Activated CD8-positive, alpha-beta memory T cell treated with anti-CD3 and anti-CD28 coated beads for 36 hours (primary cell): ENCODE measurements at places on chromosomes 4 and X. TPM values are rescaled to one million over a fixed set of nuclear protein-coding genes. Genes with fewer than 3 reads are reported as not detected.

PGAM4 gene
- 1.5 TPM for total RNA-seq

SLC2A9 gene
- 1.4 TPM for total RNA-seq

PAGE5 gene
- total RNA-seq, result 1.6 TPM

TKTL2 gene
- not detected for total RNA-seq

ASB12 gene
- total RNA-seq, result not detected

MAOA gene
- 10.0 TPM for total RNA-seq

LONRF3 gene
- total RNA-seq, result 2.4 TPM

GJB1 gene
- total RNA-seq, result not detected

GUCY1B1 gene
- 0.29 TPM for total RNA-seq

FRG2 gene
- 0.10 TPM for total RNA-seq

ALAS2 gene
- not detected for total RNA-seq

MSANTD1 gene
- 0.44 TPM for total RNA-seq

TMPRSS11B gene
- not detected for total RNA-seq

OR13H1 gene
- not detected for total RNA-seq

CYBB gene
- total RNA-seq, result not detected

NOX1 gene
- total RNA-seq, result not detected

TMEM35A gene
- not detected for total RNA-seq

FHDC1 gene
- total RNA-seq, result 0.06 TPM

GPR82 gene
- total RNA-seq, result 0.34 TPM

HSD17B11 gene
- 20.5 TPM for total RNA-seq

GNRHR gene
- total RNA-seq, result not detected

SLC25A14 gene
- total RNA-seq, result 14.5 TPM

ANXA3 gene
- 0.31 TPM for total RNA-seq

RELL1 gene
- total RNA-seq, result 23.2 TPM

ZIC3 gene
- not detected for total RNA-seq

CYSLTR1 gene
- total RNA-seq, result 0.34 TPM

SAGE1 gene
- total RNA-seq, result not detected

NDUFB11 gene
- 97.3 TPM for total RNA-seq

TCEAL7 gene
- not detected for total RNA-seq

CXCL13 gene
- 4.0 TPM for total RNA-seq

VCX3A gene
- not detected for total RNA-seq
